ENCODE measurements at places on chromosomes 1 and 21. TPM values are rescaled to one million over a fixed set of nuclear protein-coding genes. Genes with fewer than 3 reads are reported as not detected.

The CD1B gene
- total RNA-seq, result not detected

The CELA2A gene
- not detected for total RNA-seq

The SAMSN1 gene
- total RNA-seq, result 47.5 TPM

The TMEM82 gene
- not detected for total RNA-seq

The SPOCD1 gene
- 0.73 TPM for total RNA-seq

The PROK1 gene
- total RNA-seq, result not detected

The KRTAP10-3 gene
- total RNA-seq, result not detected

The IPO9 gene
- 67.6 TPM for total RNA-seq

The SH2D1B gene
- total RNA-seq, result not detected

The CPT2 gene
- total RNA-seq, result 19.6 TPM

The SPATA21 gene
- total RNA-seq, result not detected

The OR2AK2 gene
- not detected for total RNA-seq

The DIO1 gene
- total RNA-seq, result not detected

The ASPM gene
- total RNA-seq, result 46.4 TPM

The KIAA0040 gene
- 32.9 TPM for total RNA-seq

The S100A7A gene
- total RNA-seq, result not detected

DNA sequence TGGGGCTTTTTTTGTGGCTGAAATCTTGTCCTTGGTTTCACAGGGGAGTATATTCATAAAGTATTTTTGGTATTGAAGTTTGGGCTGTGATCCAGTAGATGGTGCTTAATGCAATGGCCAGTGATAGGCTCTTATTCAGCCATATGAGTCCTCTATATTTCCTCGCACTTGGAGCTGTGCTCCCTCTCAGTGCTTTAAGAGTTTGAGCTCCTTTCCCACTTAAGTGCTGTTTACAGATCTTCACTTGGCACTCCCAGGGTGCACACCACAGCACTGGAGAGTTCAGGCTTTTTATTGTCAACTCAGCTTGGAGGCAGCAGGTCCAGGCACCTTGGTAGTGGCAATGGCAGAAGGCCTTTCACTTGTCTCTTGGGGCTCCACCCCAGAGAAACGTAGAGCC lies 54.9 kb downstream of the DRAM2 start:
- DNase-seq, result no peak

- no peak for DNase-seq
Observed at GRCh38 chr1:67440339-67440738, 10.1 kb upstream of the SERBP1 start.

- DNase-seq, result peak; percentile 17
Observed at GRCh38 chr21:26715878-26716506, 129.2 kb downstream of the ADAMTS1 start.

DNA sequence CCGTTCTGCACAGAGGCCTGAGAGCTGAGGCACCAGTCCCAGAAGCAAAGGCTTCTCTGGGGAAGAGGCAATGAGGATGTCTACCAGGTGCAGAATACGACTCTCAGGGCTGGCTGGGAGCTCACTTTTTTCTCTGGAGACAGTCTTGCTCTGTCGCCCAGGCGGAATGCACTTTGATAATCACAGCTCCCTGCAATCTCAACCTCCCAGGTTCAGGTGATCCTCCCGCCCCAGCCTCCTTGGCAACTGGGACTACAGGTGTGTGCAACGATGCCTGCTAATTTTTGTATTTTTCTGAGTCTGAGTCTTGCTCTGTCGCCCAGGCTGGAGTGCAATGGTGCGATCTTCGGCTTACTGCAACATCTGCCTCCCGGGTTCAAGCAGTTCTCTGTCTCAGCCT lies 17.6 kb downstream of the NADK start:
- no peak for DNase-seq

GRCh38 chr1:151455231-151455630 lies 4.1 kb downstream of the POGZ start:
- no peak for DNase-seq

- no peak for DNase-seq
Observed at GRCh38 chr1:161242313-161242712, 4.3 kb upstream of the NR1I3 start.

DNA sequence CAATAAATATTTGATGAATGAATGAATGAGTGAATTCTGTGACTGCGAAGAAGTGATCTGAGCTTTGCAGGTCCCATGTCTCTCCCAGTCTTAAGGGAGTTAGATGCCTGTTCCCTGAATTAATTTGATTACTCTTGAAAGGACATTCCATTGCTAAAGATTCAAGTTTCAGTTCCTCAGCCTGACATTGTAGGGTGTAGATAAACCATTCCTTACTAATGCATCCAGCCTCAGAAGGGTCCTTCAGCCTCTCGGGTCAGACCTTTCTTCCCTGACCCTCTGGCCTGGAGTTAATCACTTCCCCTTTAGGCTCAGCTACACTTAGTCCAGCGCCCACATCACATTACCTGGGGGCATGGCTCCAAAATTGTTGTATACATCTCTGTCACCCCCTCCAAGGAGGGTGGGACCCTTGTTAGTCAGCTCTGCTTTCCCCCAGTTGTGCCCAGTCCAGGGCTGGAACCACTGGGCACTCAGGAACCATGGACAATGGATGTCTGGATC lies 2.6 kb downstream of the INSRR start:
- no peak for DNase-seq

DNA sequence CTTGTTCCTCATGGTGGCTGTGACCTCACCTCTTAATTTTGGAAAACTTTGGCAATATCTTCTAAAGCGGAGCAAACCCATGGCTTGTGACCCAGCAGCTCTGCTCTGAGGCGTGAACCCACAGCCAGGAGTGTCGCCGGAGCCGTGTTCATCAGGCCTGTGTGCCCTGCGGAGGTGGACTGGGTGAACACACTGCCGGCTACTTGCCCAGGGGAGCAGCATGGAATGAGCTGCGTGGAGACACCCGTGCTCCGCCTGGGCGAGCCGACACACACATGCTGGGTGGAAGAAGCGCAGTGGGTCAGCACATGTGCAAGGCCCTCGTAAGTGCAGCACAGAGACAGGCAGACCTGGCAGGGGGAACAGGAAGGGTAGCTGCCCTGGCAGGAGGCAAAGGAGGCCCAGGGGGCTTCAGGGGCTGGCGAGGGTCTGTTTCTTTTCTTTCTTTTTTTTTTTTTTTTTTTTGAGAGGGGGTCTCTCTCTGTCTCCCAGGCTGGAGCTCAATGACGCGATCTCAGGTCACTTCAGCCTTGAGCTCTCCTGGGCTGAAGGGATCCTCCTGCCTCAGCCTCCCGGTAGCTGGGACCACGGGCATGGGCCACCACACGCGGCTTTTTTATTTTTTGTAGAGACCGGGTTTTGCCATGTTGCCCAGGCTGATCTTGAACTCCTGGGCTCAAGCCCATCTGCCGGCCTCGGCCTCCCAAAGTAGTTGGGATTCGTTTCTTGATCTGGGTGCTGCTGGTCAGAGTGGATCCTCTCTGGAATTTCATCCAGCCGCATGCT lies 41.8 kb downstream of the AGPAT3 start:
- DNase-seq, result no peak

GRCh38 chr1:230307213-230307612 lies 118.9 kb downstream of the PGBD5 start:
- no peak for DNase-seq

DNA sequence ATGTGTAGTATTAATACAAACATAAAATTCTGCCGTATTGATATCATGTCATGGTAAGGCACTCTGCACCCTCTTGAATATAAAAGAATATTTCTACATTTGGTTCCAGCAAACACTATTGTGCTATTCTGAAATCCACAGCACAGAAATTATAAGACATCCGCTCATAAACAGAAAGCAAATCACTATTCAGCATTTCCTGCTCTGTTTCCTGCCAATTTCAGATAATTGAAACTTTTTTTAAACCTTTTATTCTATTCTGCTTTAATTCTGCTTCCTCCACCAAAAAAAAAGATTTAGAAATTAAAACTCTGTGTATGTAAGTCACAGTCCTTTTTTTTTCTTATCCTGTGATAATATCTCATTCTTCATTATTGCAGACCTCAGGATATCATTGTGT lies 39.6 kb upstream of the PLEKHO1 start:
- DNase-seq, result no peak

- DNase-seq, result no peak
Observed at GRCh38 chr1:224466154-224466553, 31.6 kb upstream of the WDR26 start.

- no peak for DNase-seq
Observed at GRCh38 chr1:174274452-174274851, 115.1 kb downstream of the RABGAP1L start.

- DNase-seq, result peak; percentile 50
Observed at GRCh38 chr1:77282187-77282865, 507 bp downstream of the AK5 start.

DNA sequence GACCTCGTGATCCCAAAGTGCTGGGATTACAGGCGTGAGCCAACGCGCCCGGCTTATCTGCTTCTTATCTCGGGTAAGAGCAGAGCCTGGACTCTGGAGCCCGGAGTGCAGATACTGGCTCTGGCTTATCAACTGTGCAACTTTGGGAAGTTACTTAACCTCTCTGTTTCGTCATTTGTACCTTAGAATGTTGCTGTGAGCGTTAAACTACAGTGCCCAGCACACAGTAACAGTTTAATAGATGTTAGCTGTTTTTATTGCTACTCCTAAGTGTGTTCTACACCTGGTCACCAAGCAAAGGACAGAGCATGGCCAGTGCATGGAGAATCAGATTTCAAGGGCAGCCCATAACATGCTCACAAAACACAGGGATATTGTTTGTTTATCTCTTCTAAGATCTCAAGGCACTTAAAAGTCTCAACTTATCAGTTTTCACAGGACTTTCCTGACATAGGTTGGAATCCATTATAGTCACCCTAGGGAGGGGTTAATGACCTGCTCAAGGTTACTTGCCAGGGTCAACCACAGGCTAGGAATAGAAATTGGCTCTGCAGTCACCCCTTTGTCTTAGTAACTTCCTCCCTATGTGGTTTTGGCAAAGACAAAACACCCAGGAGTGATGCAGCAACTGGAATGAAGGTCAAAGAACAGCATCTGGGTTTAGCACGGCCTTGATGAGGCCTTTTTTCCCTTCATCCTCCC lies 22.5 kb upstream of the SRP9 start:
- no peak for DNase-seq

GRCh38 chr1:149986486-149987296 lies 23.8 kb downstream of the OTUD7B start:
- no peak for DNase-seq

GRCh38 chr1:208485512-208485911 lies 241.3 kb upstream of the PLXNA2 start:
- DNase-seq, result no peak

DNA sequence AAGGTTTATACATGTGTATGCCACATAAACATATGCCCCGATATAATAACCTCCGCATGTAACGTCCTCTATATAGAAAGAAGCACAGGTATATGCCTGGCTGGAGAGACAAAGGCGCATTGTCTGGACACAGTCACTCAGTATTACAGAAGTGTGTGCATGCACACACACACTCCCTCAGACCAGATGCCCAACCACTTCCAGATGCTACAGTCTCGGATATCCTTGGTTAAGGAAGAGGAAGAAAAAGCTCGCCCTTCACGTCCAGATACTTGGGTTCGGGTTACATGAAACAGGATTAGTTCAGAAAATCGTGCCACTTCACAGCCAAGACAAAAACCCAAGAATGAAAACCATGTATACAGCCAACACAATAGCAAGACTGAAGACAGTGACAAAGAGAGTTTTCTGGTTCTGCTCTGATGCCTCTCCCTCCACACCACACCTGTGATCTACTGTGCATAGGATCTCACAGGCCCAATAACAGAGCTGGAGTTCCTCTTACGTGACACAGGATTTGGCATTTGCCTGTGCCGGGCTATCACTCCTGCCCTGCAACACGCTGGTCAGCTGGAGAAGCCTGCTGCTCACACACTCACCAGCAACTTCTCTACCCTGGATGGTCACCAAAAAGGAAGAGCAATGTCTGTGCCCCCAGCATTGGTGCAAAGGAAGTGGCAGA lies 75.0 kb downstream of the SSBP3 start:
- DNase-seq, result no peak

DNA sequence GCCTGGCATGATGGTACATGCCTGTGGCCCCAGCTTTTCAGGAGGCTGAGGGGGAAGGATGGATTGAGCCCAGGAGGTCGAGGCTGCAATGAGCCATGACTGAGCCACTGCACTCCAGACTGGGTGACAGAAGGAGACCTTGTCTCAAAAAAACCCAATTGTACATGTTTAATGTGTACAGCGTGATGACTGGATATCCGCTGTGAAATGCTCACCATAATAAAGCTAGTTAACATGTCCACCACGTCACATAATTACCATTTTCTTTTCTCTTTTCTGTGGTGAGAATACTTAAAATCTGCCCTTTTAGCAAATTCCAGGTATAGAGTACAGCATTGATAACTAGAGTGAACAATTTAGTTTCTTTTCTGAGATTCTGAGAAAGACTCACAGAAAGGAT lies 24.0 kb downstream of the TMPRSS2 start:
- no peak for DNase-seq

DNA sequence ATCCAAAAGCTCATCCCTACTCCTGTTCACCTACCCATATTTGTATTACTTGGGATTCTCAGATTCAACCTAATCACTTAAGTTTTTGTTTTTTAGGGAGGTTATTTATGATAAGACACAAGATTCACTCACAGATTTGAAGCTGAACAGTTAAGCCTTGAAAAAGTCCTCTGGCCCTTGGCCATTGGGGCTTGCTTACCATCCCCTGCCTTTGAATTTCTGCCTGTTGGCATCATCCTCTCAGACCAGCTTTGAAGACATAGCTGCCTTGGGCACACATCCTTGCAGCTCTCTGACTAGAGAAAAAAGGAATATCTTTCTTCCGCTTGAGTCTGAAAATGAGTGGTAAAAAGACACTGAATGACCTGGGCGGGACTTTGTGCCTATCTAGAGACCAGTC lies 41.8 kb upstream of the RALGPS2 start:
- no peak for DNase-seq

DNA sequence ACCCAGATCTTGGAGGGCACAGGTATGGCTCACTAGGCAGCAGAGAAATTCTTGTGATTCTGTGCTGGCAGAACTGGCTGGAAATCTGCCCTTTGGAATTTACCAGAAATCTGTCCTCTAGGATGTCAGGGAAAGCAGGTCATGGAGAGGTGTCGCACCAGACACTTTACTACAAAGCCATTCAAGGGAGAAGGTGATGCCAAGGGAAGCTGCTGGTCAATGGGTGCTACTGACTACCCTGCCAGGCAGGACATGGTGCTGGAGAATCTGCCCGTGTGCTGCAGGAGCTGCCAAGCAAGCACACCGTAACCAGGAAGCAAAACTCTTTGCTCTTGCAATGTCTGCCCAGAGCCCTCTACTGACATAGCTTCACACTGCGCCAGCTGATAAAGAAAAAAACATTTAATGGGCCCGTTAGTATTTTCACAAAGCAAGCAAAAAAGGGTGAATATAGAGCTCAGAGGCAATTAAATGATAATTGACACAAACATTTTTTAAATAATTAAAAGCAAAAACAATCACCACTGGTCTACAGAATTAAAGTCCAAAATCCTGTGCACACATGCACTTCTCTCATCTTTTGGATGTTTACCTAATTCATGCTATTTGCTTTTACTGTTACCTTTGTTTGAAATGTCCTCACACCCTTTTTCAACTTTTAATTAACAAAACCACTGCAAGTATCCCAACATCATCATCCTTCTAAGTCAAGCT lies 7.2 kb upstream of the FBXO28 start:
- peak; percentile 27 for DNase-seq
